ENCODE measurements at places on chromosomes 4 and X. TPM values are rescaled to one million over a fixed set of nuclear protein-coding genes. Genes with fewer than 3 reads are reported as not detected.
A peak's percentile ranks its signal among the peaks of the same experiment; 100 is the strongest.

DNA sequence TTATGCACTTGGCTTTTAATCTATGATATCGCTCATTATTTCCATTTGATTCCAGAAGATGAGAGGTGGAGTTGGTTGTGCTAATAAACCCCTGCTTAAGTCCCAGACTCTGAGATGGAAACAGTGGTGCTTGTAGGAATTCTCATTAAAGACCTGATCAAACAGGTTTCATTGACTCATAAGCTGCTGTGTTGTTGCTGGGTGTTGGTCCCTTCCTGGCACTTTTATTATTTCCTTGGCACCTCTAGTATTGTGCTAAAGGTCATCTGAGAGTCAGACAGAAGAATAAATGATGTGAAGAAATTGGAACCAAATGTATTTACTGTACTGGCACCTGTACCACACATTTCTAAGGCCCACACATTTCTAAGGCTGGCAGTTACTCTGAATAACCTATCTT is 544.7 kb upstream of the NR3C2 start:
- no peak for DNase-seq

GRCh38 chr4:85617202-85617601 is 142.3 kb downstream of the ARHGAP24 start:
- DNase-seq: no peak

- DNase-seq: no peak
These were observed 53.7 kb downstream of the THAP9 start for GRCh38 chr4:82954212-82954611.

DNA sequence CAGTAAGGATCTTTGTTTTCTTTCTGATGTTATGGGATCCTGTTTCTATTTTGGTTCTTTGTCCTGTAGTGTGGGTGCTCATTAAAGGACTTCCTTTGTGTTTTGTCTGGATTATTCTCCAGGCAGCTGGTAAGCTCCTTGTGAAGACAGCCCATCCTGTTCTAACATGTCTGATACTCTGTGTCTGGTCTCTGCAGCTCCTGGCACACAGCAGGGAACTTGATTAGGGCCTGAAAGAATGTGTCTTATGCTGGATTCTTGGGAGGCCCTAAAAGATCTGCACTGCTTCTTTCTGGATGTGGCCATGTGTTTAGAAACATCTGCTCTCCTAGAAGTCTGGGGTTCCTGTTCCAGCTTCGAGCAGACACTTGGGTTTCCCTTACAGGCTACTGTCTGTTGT is 38.1 kb upstream of the ATXN3L start:
- no peak for DNase-seq

DNA sequence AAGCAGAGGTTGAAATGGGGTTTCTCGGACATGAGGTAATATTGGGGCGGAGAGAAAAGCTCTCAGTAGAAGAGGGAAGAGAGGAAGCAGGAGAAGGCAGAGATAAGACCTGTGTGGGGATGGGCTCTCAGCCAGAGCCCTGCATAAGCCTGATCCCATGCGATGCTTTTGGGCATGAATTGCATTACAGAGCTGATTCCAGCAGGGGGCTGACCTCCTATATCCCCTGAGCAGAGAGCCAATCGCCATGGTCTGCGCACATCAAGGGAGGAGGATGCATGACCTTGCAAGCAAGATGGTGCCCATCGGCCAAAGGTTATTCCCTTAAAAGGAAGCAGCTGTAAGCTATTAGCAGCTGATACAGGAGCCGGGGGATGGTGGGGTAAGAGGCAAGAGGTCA is 7.6 kb downstream of the ANOS1 start:
- no peak for DNase-seq

- DNase-seq: no peak
These were observed 58.3 kb downstream of the ZFX start for GRCh38 chrX:24207826-24208225.

GRCh38 chr4:73070074-73070390 is 516 bp upstream of the COX18 start:
- no peak for DNase-seq

DNA sequence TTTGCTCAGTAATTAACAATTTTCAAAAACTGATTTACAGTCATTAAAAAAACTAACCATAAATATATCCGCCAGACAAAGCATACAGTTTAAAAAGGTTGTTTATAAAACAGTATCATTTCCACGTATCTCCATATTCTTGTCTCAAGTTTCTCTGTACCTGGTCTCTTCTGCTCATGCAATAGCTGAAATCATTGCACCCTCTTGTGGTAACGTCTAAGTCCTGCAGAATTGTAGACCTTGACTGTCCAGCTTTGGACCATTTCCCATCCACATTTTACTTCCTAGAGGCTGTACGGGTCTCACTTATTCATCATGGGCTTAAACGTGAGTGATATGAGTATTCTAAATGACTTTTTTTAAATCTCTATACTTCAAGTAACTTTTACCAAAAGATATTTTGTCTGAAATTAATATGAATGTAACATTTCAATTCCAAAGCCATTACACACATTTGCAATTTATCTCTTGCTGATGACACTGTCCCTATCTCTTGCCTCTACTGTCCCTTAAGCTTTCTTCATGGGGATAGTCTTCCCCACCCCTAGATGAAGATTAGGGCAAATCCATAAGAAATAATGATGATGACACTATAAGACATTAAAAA is 118.5 kb downstream of the BTC start:
- no peak for DNase-seq

GRCh38 chrX:38824176-38824575 is 22.9 kb downstream of the MID1IP1 start:
- no peak for DNase-seq

DNA sequence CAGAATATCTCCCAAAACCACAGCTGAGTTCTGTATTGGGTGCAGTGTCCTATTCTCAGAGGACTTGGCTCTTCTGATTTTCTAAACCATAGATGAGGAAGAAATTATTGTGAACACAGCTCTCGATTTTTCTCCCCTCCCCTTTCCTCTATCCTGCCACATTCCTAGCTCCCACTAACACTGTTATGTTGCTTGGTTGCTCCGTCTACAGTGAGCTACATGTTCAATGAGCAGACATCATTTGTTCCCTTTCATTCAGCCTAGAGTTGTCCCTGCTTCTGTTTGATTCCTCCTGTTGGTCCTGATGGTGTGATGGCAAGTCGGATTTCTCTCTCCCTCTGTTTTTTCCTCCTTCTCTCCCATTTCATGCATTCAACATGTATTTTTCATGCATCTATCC is 65.9 kb downstream of the DIPK2B start:
- DNase-seq: no peak

DNA sequence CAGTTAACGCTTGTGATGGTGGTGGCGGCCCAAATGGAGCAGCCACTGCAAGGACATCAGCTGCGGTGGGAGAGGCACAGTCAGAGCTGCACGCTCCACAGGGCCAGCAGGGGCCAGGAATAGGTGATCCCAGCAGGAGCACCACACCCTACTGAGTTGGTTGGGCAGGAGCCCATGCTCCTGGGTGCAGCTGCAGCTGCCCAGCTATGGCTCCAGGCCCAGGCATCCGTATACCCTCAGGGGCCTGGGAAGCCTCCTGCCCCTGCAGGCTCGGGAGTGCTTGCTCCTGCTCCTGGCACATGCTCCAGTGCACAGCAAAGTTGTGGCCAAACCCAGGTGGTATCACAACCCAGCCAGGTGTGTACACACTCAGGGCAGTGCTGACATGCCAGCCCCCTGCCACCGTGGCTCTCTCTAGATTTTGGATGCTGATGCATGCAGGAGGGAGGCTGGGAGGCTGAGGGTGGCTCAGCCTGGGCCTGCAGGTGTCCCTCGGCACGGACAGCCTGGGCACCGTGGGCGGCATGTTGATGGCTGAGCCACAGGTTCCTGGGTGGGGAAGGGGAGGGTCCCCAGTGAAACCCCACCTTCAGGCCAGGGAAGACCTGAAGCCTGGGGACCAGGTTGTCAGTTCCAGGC is 150.2 kb downstream of the CXXC4 start:
- DNase-seq: no peak

DNA sequence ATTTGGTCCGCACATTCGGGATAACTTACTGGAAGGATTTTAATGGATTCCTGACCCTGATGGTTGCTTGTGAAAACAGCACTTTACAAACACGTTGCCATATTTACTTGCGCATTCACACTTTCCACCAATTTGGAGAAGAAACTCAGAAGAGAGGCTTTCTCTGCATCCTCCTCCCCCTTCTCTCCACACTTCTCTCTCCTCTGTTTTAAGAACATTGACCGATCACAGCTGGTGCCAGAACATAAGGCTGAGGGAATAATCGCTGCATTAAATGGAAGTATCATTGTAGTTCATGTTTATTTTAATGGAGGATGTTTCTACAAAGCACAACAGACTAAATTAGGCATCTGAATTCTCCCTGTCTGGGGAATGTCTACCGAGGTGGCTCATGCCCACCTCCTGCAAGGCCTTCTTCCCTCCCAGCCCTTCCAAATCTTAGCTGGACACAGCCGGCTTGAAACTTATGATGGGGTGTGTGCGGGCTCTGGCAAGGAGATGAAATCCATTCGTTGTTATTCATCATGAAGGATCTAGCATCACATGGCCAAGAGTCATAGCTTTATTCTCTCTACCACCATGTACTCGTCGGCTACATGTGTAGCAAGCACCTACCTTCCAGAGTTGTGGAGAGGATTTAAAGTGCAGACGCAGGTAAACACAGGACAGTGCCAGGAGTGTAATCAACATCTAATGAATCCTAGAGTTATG is 204.1 kb downstream of the LDB2 start:
- no peak for DNase-seq

DNA sequence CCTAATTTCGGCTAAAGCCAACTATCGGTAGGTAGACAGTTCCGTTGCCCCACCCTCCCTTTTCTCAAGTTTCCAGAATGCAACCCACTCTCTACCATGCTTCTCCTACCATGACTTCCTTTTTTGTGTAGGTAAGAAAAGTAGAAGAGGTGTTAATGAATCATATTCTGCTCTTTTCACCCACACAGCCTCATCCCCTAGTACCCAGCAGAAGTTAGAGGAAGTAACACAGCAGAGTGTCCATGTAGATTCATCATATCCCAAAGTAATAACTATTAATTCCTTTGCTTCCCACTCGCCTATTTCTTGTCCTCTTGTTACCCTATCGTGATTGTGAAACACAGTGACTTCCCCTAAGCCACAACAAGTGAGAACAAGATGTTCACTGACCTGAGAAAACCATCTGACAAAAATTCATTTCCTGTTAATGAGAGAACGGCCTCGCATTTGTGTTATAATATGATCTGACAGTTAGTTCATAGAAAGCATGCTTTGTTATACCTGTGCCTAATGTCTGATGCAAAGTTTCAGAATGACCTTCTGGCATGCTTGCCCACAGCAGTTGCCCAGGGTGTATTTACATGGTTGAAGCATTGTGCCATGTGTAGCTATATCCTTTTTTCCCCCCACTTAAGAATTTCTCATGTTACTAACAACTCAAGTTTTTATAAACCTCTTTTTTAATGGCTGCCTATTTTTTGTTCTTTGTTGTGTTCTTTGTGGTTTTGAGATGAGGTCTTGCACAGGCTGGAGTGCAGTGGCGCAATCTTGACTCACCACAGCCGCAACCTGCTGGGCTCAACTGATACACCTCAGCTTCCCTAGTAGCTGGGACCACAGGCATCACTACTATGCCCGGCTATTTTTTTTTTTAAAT is 185.6 kb downstream of the RAP1GDS1 start:
- DNase-seq: no peak

- DNase-seq: no peak
These were observed 33.8 kb upstream of the SLAIN2 start for GRCh38 chr4:48307528-48307927.

GRCh38 chrX:257681-258289 is 23.4 kb upstream of the PLCXD1 start:
- DNase-seq: no peak

- DNase-seq: no peak
These were observed 10.6 kb downstream of the MOSPD2 start for GRCh38 chrX:14883826-14884225.

GRCh38 chr4:150167054-150167453 is 88.8 kb downstream of the DCLK2 start:
- DNase-seq: peak; percentile 49

DNA sequence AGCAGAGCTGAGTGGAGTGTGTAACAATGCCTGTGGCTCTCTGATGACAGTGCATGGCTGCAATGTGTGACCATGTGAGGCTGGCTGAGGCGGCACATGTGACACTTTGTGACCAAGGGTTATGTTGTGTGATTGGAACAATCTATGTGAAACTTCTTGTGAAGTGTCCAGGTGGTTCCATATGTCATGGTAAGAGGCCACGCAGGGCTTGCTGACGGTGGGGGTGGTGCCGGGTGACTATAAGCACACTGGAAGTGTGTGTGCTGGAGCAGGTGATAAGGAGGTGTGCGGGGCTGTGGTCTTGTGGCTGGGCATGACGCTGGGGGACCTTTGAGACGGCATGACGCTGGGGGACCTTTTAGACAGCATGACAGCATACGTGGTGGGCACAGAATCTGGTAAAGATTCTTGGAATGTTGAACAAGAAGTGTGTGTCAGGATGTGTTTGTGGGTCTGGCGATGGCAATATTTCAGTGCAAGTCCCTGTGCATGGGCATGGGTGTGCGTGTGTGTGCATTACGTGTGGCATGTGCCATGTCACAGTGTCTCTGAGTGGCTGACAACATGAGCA is 7.4 kb upstream of the HDAC6 start:
- no peak for DNase-seq

DNA sequence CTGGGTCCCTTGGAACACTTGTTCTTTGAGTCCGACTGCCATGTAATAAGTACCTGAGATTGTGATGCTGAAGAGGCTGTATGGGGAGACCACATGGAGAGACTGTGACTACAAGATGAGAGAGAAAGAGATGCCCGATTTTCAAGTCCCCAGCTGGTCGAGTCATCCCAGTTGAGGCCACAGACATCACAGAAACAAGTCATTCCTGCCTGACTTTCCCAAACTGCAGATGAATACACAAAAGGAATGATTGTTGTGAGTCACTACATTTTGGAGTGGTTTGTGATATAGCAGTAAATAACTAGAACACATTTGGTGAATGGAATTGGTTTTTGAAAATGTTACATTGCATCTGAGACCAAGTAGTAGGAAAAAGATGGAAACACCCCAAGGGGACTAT is 9.0 kb upstream of the YIPF7 start:
- DNase-seq: no peak

- no peak for DNase-seq
These were observed 153.9 kb downstream of the ATG4A start for GRCh38 chrX:108245462-108245861.

Gene NR3C2
- 22.6 TPM for total RNA-seq

Gene TMPRSS11E
- total RNA-seq: not detected

Gene BLTP1
- total RNA-seq: 30.7 TPM

Gene LEF1
- total RNA-seq: 0.47 TPM

Gene TIMP1
- 114 TPM for total RNA-seq

Gene PAGE2B
- total RNA-seq: not detected

Gene UCHL1
- 4.8 TPM for total RNA-seq

Gene ZAR1
- total RNA-seq: not detected

Gene TLR6
- total RNA-seq: 1.5 TPM

Gene F8A2
- not detected for total RNA-seq

Gene MAGED4B
- total RNA-seq: 0.92 TPM

Gene BRCC3
- total RNA-seq: 13.9 TPM

Gene ABCB7
- 44.1 TPM for total RNA-seq

Gene AWAT2
- total RNA-seq: not detected
